ENCODE measurements at places on chromosomes 12 and 14.

- no peak for DNase-seq
These were observed 265.7 kb downstream of the SNAPC1 start for GRCh38 chr14:62027958-62028357.

GRCh38 chr14:22560662-22561365 lies 28.2 kb downstream of the DAD1 start:
- no peak for DNase-seq

DNA sequence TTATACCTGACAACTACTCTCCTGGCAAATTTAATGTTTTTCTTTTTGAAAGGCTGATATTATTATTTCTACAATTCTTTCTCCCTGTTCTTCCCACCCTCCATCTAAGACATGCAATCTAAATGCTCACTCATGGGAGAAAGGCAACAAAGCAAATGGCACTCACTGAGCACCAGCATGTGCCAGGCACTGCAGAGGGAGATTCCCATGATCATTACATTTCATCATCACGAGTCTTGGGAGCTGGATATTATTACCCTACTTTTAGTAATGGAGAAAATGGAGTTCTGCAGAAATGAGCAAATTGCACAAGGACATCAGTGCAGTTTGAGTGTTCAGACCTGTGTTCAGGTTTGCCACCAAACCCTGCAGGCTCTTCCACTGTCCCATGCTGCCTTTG lies 27.9 kb downstream of the PPM1H start:
- no peak for DNase-seq

- DNase-seq = no peak
These were observed 795.3 kb downstream of the VRK1 start for GRCh38 chr14:97592341-97592980.

- DNase-seq = no peak
These were observed 13.9 kb upstream of the ATP2A2 start for GRCh38 chr12:110266980-110267620.

GRCh38 chr12:22360774-22361173 lies 26.3 kb upstream of the ST8SIA1 start:
- DNase-seq = no peak

DNA sequence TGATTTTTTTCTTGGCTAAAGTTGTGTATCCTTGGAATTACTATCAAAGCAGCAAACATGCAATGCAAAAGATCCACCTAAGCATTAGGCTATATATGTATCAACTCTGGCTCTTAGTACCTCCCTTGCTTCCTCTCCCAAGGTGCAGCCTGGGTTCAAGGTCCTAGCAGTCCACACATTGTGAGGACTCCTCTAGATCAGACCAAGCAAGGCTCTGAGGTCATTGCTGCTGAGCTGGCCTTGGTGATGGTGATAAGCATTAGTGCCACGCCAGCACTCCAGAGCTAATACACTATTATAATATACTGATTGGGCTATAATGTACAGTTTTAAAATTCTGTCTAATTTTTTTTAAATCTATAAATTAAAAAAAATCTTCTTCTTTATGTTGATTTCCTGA lies 196.9 kb upstream of the BTG1 start:
- DNase-seq = no peak

Data from epithelial cell of proximal tubule (primary cell).